ENCODE measurements at places on chromosomes 2 and 18. TPM values are rescaled to one million over a fixed set of nuclear protein-coding genes. Genes with fewer than 3 reads are reported as not detected.

The OR6B2 gene
- not detected for total RNA-seq

The GALNT13 gene
- 5.2 TPM for total RNA-seq

The NTSR2 gene
- not detected for total RNA-seq

The RAPGEF4 gene
- 4.7 TPM for total RNA-seq

The FNDC4 gene
- 13.7 TPM for total RNA-seq

The SLC16A14 gene
- 4.0 TPM for total RNA-seq

The KLHL41 gene
- total RNA-seq = not detected

The ANKRD29 gene
- total RNA-seq = 6.6 TPM

The SCN2A gene
- 0.52 TPM for total RNA-seq

All from GM23338 (cell line).